ENCODE measurements at places on chromosomes 12 and 14.

- no peak for DNase-seq
Observed at GRCh38 chr14:57413849-57414248, 23.5 kb downstream of the NAA30 start.

DNA sequence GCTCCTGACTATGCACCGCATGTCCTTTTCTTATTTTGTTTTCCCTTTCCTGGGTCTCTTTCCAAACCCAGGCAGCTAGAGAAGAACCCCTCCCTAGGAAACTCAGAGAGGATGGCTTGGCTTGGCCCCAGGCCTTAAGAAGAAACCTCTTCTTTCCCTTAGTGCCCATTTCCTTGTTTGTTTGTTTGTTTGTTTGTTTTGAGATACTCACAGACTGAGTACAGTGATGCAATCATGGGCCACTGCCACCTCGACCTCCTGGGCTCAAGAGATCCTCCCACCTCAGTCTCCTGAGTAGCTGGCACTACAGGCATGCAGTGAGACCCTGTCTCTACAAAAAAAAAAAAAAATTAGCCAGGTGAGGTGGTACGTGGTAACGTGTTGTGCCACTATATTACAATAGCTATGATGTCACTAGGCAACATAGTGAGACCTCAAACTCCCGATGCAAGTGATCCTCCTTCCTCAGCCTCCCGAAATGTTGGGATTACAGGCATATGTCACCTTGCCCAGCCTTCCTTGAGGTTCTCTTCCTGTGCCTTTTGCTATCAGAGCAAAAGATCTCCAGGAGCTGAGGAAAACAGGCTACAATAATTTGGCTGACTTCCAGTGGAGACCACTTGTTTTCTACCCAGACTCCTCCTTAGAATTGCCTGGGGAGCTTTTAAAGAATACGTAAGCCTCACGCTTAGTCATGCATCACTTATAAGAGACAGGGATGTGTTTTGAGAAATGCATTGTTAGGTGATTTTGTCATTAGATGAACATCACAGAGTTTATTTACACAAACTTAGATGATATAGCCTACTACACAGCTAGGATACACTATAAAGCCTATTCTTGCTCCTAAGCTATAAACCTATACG, 34.5 kb upstream of the LGALS3 start:
- no peak for DNase-seq

DNA sequence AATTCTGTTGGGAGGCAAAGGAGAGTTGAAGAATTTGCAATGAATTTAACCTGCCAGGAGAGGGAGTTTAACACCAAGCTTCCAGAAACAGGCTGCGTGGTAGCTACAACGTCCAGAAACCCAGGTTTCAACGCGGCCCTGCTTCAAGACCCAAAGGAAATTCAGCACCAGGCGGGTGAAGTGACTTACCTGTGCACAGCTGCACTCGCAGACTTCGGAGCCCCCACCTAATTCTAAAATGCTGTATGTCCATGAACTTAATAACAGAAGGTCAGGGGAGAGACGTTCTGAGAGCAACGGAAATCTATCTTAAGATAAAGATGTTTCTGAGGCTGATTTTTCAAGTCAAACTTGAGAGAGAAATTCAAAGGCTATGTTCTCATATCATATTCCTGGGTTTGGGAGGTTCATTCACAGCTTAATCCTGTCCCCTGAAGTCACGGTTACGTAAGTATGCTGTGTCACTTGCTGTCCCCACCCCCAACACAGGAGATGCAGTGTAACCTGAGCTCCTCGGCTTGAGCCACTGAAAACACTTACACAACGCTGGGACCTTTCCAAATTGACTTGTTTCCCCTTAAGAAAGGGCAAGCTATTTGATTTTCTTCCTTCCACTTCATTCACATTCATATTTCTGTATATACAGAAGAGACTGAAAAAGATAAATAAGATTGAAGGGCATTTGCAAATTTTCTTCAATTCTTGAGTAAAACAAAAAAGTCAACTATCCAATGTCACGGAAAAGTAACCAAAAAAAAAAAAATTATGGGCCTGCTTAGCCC, 22.7 kb downstream of the CLIP1 start:
- no peak for DNase-seq

- no peak for DNase-seq
Observed at GRCh38 chr12:109772622-109773321, 59.1 kb downstream of the FAM222A start.

DNA sequence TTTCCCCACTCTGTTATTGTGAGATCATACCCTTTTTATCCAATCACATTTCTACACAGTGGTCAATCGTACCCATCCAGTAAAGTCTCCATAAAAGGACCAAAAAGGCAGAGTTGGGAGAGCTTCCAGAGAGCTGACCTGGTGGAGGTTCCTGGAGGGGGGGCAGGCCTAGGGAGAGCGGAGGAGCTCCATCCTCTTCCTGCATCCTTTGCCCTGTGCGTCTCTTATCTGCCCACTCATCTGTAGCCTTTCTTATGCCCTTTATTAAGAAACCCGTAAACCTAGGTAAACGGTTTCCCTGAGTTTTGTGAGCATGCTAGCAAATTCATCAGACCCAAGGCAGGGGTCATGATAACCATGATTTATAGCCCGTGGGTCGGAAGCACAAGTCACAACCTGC, 26.2 kb downstream of the EVL start:
- no peak for DNase-seq

- no peak for DNase-seq
Observed at GRCh38 chr14:93548102-93548843, 117.5 kb downstream of the UNC79 start.

DNA sequence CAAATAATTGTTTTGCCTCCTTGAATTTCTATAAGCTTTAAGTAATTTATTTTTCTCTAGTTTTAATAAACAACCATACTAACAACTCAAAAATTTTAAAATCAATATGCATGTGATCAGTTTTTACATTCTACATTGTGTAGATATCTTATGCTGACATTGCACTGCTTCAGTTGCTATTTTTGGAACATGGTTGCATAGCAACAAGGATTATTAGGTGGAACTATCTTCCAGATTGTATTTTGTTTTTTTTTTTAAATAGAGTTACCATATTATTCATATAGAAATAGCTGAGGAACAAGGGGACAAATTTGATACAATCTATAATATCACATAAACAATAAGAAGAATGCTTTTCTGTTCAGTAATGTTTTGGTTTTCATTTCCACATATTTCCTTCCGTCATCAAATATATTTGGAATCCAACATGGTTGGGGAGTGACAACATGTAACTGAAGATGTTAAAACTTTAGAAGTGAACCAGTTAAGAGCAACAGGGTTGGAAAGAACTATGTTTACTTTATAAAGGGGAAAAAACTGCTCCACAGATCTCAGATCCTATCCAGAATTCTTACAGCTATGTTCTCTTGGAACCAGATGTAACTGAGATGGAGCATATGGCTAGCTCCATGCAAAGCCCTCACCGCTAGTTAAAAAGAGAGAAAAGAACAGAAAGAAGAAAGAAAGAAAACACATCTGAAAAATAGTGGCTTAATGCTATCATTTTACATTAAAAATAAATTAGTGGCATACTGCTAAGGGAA, 235.5 kb downstream of the NELL2 start:
- no peak for DNase-seq

- DNase-seq: no peak
Observed at GRCh38 chr14:105260959-105261358, 12.6 kb downstream of the BTBD6 start.

GRCh38 chr14:39641224-39641623, 209.0 kb upstream of the FBXO33 start:
- DNase-seq: no peak
